ENCODE measurements at places on chromosomes 11 and 22.

DNA sequence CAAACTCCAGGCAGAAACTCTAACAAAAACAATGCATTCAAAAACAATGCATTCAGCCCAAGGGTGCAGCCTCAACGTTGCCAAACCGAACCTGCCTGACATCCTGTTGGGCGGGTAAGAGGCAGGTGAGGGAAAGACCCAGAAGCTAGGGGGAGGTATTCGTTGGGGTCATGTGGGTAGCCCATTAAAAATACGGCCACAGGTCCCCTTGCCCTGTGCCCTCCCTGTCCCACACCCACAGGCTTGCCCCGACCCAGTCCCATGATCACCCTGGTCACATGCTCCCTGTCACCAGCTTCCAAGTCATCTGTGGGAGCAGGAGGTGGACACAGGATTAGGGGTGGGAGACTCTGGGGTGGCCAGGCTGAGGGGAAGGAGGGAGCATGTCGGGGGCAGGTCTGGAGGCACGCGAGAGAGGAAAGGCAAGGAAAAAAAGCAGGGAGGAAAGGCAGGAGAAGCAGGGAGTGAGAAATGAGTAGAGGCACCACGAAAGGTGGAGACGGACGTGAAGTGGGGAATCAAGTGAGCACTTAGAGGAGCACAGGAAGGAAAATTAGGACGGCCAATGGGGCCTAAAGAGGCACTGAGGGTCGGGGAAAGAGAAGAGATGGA is 683 bp downstream of the PLA2G6 start:
- DNase-seq, result no peak

DNA sequence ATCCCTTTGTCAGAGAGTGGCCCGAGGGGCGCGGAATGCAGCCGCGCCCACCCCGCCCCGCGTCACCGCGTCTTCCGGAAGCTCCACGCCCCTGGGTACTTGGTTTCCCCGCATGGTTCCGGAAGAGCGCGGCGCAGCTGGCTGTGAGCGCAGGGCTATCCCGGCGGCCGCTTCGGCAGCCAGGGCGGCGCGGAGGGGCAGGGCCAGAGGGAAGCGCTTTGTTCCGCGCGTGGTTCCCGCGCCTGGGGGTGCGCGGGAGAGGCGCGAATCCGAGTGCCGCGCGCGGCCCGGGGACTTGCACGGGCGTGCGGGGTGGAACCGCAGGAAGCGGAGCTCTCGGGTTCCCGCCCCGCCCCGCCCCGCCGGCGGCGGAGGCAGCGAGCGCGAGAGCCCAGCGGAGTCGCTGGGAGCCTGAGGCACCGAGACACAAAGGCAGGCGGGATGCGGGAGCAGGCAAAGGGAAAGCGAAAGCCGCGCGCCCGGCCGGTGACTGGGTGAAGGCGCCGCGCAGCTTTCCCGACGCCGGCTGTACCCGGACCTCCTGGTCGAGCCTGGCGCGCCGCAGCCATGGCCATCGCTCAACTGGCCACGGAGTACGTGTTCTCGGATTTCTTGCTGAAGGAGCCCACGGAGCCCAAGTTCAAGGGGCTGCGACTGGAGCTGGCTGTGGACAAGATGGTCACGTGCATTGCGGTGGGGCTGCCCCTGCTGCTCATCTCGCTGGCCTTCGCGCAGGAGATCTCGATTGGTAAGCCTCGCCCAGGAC is at the start of gene PANX1:
Gene PANX1 (plus strand): TSS at position 96 of the 766 bp plus-strand sequence. CDS start 472 bp downstream, at position 568.
- DNase-seq, result peak; percentile 71

DNA sequence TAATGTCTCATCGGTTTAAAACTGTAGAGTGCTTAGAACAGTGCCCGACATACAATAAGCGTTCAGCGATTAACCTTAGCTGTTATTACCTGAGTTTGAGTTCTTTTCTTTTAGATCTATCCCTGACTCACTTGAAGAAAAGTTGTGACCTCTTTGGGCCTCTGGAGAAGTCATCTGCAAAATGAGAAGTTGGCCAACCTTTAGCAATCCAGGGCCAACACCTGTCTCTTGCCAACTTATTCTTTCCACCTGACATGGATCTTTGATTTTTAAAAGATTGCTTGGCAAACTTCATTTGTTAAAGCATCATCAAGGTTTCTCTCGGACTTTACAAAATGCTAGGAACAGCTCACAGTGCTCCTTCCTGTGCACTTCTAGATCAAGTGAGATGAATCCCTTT is 89.3 kb downstream of the CCDC81 start:
- no peak for DNase-seq

DNA sequence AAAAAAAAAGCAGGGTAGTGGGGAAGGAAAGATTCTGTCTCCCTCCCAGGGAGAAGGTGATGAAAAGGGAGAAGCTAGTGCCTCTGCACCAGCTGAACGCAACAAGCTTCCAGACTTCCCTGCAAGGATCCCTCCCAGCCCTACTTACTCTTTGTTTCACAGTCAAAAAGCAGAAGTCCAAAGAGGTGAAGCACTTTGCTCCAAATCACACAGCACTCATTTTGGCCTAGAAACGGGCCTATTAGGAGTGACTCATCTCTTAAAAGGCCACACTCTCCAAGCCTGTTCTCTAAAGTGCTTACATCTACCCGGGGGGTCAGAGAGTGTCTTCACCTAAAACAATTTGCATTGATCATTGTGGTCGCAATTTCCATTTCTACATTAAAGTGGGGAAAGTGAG is 17.7 kb upstream of the GRK3 start:
- no peak for DNase-seq

- DNase-seq, result no peak
Observed at GRCh38 chr11:69192301-69192721, 36.6 kb downstream of the SMIM38 start.

GRCh38 chr11:60378354-60378753 is at the start of gene MS4A7:
TSS of gene MS4A7 (plus strand) at chr11:60378532. CDS start at chr11:60383142, 4,610 bp downstream.
- peak; percentile 61 for DNase-seq

GRCh38 chr11:4491878-4492606 is 9.6 kb downstream of the OR52K1 start:
- no peak for DNase-seq

GRCh38 chr11:78395597-78395996 is 22.0 kb downstream of the GAB2 start:
- no peak for DNase-seq

- no peak for DNase-seq
Observed at GRCh38 chr11:62269654-62270278, at the start of gene SCGB2A2. TSS of gene SCGB2A2 (plus strand) at chr11:62270158. CDS start at chr11:62270217, 59 bp downstream.

DNA sequence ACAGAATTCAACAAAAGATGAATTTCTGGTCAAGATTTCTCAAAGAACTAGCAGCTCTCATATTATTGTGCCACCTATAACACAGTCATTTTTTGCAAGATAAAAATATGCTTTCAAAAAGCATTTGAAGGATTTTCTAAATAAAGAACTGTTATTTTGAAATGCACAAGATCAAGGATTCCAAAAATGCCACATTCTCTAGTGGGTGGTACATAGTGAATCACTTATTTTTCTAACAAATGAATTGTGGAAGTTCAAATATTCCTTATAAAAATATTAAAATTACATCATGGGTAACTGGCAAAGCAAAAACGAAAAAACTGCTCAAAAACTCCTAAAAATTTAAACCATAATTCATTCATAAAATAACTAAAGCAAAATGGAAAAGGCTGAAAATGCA is 2.1 kb downstream of the RNF141 start:
- DNase-seq, result no peak

GRCh38 chr11:70521475-70522308 is 123.4 kb downstream of the CTTN start:
- DNase-seq, result no peak

- DNase-seq, result no peak
Observed at GRCh38 chr11:75765116-75765515, 3.5 kb upstream of the DGAT2 start.

DNA sequence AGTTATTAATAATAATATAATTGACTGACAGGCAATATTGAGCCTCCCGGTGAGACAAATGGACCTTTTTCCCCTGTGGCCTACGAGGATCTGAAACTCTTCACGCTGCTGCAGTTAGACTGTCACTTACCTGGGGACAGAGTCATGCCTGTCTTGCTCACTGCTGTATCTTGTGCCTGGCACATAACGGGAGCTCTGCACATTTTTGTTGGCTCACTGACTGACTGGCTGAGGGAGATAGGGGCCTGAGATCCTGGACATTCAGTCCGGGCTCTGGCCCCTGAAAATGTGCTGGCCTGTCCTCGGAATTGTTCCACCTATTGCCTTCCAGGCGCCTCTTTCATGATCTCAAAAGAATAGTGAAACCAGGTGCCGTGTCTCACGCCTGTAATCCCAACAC is 743 bp upstream of the CD3D start:
- DNase-seq, result no peak

- no peak for DNase-seq
Observed at GRCh38 chr22:44728761-44729324, 23.5 kb upstream of the ARHGAP8 start.

DNA sequence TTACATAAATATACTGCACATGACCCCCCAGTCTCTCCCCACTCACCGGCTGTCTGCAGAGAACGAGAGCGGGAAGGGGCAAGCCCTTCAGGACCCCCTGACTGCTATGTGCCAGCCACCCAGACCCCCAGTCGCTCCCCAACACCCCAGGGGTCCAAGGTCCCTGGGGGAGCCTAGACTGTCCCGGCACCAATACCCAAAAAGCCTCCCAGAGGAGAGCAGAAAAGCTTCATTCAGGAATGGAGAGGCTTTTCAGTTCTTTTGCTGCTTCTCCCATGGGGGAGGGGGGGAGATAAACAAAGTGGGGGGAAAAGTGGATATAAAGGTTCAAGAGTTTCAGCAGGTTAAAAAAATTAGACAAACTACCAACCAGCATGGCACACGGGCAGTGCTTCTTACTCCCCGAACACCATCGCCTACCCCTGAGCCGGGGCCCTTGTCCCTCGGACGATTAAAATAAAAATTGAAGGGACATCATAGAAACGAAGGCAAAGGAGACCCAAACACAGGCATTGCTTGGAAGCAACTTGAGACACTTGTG is 1.3 kb downstream of the CSNK1E start:
- peak; percentile 24 for DNase-seq

- peak; percentile 76 for DNase-seq
Observed at GRCh38 chr22:38504731-38505540, 1.2 kb downstream of the DDX17 start.

GRCh38 chr11:61061081-61061826 is 41.0 kb upstream of the CD5 start:
- DNase-seq, result peak; percentile 17

- DNase-seq, result no peak
Observed at GRCh38 chr22:43153899-43154298, 2.5 kb downstream of the TSPO start.

DNA sequence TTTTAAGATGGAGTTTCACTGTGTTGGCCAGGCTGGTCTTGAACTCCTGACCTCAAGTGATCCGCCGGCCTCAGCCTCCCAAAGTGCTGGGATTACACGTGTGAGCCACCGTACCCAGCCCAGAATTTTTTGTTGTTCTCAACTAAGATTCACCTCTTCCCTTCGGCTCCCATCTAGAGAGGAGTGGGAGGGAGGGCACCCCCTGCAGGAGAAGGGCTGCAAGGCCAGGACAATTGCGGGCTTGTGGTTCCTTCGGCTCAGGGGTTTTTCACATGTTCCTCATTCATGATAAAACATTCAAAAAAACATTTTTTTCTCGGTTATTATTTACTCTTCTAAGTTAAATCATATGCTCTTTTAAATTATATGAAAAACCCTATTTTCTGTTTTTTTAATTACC is 201.1 kb upstream of the LRRC4C start:
- DNase-seq, result no peak

DNA sequence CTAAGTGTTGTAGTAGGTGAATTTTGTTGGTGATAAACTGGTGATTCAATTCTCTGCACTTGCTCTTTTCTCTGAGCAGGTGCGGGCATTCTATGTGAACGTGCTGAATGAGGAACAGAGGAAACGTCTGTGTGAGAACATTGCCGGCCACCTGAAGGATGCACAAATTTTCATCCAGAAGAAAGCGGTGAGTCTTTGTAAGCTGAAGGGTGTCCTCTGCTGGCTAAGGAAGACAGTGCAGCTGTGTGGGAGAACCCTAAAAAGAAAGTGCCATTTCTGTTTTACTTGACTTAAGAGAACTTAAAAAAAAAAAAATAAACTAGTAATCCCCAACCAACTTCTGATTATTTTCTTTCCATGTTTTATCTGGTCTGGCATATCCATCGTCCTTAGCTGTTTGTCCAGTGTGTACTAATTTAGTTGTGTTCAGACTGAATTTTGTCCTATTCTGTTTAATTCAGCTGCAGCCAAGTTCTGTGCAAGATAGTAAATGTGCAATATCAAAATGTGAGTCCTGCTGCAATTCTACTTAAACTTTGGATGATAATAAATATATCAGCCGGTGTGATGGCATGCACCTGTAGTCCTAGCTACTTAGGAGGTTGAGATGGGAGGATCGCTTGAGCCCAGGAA is 29.6 kb downstream of the CAT start:
- DNase-seq, result peak; percentile 77

DNA sequence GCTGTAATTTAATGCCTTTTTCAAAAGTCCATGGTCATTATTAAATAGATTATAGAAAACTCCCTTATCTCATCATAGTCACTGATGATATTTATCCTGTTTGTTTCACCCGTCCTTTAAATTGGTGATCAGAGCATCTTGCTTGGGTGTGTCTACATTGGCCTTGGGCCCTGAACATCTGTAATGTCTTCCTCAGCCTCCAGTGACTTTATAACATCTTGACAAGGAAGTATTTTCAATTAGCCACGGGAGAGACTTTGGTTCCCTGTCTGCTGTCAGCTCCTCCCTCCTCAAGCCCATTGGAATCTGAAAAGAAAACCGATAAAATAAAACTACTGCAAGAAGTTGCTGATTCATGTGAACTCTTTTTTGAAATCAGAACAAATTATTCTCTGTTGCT is 116.9 kb upstream of the TTC12 start:
- no peak for DNase-seq

- peak; percentile 51 for DNase-seq
Observed at GRCh38 chr22:39956932-39957664, 3.1 kb upstream of the TMA7B start.

- DNase-seq, result no peak
Observed at GRCh38 chr11:9029422-9029821, 25.6 kb upstream of the NRIP3 start.

DNA sequence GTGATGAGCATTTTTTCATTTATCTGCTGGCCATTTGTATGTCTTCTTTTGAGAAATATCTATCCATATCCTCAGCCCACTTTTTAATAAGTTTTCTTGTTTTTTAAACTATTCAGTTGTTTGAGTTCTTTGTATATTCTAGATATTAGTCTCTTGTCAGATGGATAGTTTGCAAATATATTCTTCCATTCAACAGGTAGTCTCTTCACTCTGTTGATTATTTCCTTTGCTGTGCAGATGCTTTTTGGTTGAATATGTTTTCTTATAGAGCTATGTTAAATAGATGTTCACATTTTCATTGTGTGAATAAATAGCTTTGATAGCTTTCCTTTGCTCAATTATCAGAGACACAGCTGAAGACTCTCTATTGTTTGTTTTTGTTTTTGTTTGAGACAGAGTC is 68.2 kb upstream of the ALKBH3 start:
- DNase-seq, result no peak

DNA sequence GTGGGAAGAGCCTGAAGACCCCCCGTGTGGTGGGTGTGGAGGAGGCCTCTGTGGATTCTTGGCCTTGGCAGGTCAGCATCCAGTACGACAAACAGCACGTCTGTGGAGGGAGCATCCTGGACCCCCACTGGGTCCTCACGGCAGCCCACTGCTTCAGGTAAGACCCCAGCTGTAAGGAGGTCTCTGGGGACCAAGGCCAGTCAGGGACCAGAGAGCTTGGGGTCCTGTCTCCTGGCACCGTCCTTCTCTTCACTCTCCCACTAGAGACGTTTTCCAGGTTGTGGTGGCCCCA is 24.9 kb upstream of the SMIM35 start:
- no peak for DNase-seq

GRCh38 chr11:9150926-9151325 is 59.5 kb upstream of the SCUBE2 start:
- no peak for DNase-seq

Measured in HL-60 (cell line).